ENCODE measurements at places on chromosomes 11 and 22.

DNA sequence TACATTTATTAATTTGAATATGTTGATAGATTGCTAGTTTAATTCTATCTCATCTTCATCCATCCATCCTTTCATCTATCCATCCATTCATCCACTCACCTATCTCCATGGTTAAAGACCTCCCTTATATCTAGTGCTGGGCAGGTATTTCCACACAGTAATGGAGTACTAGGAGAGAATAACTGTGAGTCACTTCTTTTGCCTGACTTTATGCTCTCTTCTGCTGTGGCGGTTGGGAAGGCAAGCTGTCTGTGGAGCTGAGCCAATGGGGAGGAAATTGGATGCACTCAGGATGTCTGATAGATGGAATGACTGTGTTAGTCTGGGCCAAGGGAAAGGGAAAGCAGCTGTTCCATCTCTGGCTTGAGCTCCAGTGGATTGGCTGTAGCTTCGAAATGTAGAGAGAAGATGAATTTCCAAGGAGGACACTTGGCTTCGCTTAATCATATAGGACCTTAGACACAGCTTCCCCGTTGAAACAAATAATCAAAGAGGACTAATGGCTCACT is 60.3 kb downstream of the NELL1 start:
- DNase-seq, result no peak

DNA sequence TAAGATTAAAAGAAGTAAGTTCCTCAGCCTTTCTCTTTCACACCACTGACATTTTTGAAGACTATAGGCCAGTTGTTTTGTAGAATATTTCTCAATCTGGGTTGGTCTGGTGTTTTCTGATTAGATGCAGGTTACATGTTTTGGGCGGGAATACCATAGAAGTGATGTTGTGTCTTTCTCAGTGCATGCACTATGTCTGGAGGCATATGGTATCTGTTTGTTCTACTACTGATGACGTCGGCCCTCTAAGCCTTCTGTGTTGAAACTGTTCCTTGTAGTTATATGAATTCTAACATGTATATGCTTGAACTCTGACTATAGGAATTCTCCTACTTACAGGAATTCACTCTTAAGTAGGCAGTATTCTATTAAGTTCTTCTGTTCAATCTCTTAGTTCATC is 21.6 kb downstream of the ZFTA start:
- no peak for DNase-seq

GRCh38 chr11:129589190-129589860 is 213.7 kb downstream of the BARX2 start:
- DNase-seq, result no peak

- DNase-seq, result no peak
Observed at GRCh38 chr11:76660533-76661305, 9.8 kb downstream of the LRRC32 start.

DNA sequence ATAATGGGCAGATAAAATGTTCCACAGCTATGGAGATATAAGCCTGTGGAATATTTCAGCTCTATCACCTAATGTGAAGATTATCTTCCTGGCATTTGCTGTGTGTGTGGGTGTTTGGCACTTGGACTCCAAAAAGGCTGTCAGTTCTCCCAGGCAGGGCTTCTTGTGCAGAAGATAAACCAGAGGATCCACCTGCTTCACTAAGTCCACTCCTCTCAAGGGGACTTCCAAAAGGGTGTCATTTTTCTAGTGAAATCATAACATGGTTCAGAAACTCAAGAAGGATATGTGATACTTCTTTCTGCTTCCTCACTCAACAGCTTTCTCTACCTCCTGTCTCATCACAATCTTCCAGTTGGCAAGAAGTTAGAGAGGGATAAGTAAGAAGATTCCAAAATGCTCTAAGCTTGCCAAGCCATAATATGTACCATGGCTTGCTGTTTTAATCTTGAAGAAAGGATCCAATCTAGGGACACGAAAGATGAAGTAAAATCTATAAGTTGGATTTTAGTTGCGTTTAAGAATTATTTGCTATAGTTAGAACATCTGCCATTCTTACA is 206.2 kb upstream of the MTMR2 start:
- DNase-seq, result no peak

GRCh38 chr11:29984544-29984943 is 32.3 kb downstream of the KCNA4 start:
- no peak for DNase-seq

DNA sequence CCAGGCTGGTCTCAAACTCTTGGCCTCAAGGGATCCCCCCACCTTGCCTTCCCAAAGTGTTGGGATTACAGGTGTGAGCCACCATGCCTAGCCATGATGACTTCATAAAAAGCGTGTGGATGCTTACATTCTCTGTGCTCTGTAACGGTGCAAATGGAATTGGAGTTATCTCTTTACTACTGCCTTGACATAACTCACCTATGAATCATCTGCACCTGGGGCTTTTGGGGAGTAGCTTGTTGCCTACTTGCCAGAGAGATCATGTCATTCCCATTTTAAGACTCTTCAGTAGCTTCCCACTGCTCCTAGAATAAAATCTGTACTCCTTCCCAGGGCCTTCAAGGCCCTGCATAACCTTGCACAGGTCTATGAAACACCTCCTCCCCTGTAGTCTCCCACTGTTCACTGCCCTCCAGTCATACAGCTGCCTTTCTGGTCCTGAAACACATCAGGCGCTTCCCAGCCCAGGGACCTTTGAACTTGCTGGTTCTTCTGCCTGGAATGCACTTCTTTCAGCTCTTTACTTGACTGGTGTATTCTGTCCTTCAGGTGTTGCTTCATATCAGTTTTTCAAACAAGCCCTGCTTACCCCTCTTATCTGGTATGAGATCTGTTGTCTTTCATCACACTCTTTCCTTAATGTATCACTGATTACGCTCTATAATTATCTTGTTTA is 19.6 kb upstream of the MOGAT2 start:
- DNase-seq, result no peak

DNA sequence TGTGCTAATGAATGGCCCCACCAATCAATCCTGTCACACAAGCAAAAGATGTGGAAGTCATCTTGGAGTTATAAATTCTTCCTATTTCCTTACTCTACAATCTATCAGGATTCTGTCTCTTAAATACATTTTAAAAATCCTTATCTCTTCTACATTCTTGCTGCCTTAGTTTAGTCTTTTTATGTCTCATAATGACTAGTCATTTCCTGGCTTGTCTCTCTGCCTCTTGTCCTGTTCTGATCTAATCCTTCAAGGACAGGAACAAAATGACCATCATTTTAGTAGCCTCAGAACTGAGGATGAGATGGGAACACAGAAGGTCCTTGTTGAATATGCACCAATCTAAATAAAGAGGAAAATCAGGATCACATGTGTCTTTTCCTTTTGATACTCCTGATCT is 56.6 kb upstream of the LIN7C start:
- DNase-seq, result no peak

DNA sequence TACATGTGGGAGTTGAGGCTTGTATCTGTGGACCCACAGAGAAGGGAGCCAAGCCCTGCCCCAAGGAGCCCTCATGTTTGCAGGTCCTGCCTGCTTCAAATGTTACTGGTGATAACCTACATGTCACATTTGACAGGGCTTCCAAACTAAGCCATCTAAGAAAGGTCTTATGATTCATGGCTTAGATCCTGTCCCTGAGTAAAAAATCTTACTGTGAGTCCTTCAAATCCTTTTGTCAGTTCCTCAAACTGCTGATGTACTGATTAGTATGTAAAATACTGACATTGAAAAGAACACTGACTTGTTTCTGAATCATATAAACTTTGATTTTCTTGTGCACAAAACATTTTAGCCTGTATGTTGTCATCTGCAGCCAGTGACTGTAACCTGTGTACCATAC is 1.0 kb upstream of the PANX1 start:
- DNase-seq, result no peak

DNA sequence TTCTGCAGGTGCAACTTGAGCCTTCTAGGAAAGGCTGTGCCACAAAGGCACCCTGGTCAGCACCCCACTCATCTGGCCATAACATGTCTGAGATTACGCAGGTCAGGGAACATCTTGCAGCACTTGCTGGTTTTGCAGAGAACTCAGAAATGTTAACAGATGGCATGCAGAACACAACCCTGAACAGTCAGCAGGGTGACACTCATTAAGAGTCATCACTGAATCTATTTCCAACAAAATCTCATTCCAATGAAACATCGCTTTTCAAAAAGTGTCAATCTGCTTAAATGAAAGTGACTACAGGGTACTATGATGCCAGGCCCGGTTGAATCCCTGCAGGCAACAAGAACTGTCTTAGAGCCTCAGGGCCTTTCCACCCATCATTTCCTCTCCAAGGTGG is 369.8 kb upstream of the CCDC90B start:
- no peak for DNase-seq

DNA sequence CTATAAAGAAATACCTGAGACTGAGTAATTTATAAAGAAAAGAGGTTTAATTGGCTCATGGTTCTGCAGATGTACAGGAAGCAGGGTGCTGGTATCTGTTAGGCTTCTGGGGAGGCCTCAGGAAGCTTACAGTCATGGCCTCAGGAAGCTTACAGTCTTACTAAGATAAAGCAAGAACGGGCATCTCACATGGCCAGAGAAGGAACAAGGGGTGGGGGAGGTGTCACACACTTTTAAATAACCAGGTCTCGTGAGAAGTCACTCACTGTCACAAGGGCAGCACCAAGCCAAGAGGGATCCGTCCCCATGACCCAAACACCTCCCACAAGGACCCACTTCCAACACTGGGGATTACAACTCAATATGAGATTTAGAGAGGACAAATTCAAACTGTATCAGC is 192.8 kb upstream of the B3GAT1 start:
- DNase-seq, result no peak

GRCh38 chr22:48921411-48921903 is 906.2 kb downstream of the BRD1 start:
- DNase-seq, result no peak

- DNase-seq, result no peak
Observed at GRCh38 chr11:27688076-27688475, 12.2 kb downstream of the BDNF start.

- DNase-seq, result no peak
Observed at GRCh38 chr11:134527382-134528243, 115.6 kb upstream of the B3GAT1 start.

- no peak for DNase-seq
Observed at GRCh38 chr11:85810521-85810870, 445 bp downstream of the SYTL2 start.

DNA sequence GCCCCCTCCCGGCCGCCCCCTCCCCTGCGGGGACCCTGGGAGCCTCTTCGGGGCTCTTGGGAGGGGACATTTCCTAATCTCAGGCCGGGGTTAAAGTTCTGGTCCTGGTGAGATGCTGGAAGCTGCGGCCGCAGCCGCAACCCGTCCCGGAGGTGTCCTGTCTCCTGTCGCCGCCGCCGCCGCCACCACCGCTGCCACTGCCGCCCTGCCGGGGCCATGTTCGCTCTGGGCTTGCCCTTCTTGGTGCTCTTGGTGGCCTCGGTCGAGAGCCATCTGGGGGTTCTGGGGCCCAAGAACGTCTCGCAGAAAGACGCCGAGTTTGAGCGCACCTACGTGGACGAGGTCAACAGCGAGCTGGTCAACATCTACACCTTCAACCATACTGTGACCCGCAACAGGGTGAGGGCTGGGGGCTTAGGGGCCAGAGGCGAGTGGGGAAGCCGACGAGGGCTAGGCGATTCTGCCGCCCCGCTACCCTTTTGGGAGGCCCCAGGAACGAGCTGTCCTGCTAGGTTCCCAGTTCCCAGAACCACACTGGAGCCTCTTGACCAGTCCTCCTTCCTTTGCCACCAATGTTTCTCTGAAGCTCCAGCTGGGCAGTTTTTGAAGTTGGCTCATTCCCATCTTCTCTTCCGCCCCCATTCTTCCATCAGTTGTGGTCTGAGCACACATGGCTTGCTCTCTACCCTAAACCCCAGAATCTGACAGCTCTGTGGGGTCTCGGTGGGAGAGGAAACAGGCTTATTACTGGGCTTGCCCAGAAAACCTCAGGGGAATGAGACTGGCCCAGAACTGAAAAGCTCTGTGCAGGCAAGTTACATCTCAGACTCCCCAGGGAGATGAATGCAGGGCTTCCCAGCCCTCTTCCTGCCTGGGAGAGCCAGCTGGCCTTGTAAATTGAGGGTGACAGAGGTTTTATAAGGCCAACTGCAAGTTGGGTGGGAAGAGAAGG is 781 bp downstream of the SIDT2 start:
- no peak for DNase-seq

GRCh38 chr11:10374386-10374785 is 69.5 kb downstream of the ADM start:
- DNase-seq, result no peak

GRCh38 chr22:38940811-38941384 is 16.5 kb upstream of the APOBEC3A start:
- no peak for DNase-seq

- no peak for DNase-seq
Observed at GRCh38 chr22:23204125-23204488, 23.8 kb downstream of the BCR start.

- no peak for DNase-seq
Observed at GRCh38 chr11:46122945-46123715, 1.9 kb upstream of the PHF21A start.

DNA sequence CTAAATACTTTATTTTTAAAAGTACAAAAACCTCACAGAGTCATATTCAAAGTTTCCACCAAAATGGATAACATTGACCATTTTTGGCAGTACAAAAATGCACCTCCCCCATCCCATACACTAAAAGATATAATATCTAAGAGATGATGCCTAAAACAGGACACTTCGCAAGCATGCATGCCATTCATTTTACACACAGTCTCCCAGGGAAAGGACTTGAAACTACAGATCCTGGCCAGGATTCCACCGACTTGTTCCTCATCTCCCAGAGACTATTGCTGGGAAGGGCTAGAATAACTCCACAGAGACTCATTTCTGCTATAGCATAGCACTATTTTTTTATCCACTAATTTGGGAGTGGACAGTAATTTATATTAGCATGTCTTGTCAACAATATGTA is 81.7 kb downstream of the MTNR1B start:
- DNase-seq, result no peak

- DNase-seq, result no peak
Observed at GRCh38 chr22:43329061-43329460, 14.1 kb downstream of the SCUBE1 start.

GRCh38 chr11:95924414-95924760 is 480 bp upstream of the MTMR2 start:
- no peak for DNase-seq

GRCh38 chr22:39712751-39713525 is 142.4 kb downstream of the CACNA1I start:
- no peak for DNase-seq

DNA sequence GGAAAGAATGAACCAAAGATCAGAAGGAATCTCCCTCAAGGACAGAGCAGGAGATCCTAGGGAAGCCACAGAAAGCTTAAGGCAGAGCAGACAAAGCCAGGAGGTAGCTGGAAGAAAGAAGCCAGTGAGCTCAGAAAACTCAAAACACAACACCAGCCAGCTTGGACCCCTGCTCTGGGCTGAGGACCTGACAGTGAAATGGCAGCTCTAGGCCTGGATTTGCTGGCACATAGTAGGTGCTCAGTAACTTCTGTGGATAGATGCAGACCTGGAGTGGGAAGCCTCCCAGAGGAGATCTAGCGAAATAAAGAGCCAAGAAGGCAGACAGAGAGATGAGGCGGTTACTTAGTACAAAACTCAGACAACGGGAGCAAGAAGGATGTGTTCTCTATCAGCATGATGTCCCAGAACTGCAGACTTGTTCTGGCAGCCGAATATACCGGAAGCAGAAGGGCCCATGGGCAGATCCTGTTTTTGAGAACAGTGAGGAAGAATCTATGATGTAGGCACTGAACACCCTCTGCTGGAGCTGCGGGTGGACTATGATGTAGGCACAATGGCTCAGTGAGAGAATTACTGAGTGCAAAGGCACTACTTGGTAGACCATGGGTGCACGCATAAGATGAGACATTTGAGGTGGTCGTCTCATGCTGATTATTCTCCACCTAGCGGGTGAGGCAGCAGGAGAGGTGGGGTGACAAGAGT is 4.8 kb downstream of the ROBO4 start:
- no peak for DNase-seq
